ENCODE measurements at places on chromosomes 7 and 10. TPM values are rescaled to one million over a fixed set of nuclear protein-coding genes. Genes with fewer than 3 reads are reported as not detected.

DNA sequence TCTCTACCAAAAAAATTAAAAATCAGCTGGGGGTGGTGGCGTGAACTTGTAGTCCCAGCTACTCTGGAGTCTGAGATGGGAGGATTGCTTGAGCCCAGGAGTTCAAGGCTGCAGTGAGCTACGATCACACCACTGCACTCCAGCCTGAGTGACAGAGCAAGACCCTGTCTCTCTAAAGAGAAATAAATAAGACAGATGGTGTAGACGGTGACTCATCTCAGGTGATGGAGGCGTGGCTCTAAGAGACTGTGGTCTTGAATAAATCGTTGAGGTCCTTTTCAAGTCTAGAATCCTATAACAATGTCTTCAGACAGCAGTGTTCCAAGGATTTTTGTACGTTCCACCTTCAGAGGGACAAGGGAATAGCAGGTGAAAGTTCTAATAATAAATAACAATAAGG, 53.8 kb upstream of the PFKFB3 start:
- DNase-seq, result no peak

GRCh38 chr7:156994417-156994816, 16.0 kb downstream of the MNX1 start:
- DNase-seq, result no peak

The KAZALD1 gene
- total RNA-seq, result 0.49 TPM

The HYAL4 gene
- not detected for total RNA-seq

DNA sequence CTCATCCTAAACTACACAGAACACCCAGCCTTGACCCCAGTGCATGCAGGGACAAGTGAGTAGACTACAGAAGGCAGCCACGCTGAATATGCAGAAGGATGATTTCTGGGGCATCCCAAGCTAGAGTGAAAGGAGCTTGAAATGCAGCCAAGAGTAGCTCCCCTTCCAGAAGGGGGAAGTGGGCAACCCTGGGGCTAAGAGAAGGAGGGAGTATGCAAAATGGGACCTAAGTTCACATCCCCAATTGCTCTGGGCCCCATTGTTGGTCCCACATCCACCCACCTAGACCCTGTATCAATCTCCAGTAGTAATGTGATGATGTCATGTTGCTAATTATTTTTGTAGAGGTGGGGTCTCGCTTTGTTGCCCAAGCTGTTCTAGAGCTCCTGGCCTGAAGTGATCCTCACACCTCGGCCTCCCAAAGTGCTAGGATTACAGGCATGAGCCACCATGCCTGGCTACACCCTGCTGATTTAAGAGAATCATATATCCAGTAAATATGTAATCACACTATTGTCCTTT, 5.6 kb upstream of the PSTK start:
- DNase-seq, result no peak

- DNase-seq, result no peak
These were observed 5.4 kb downstream of the HNRNPA2B1 start for GRCh38 chr7:26195182-26195581.

Measured in sigmoid colon (tissue), 7 donors.